ENCODE measurements at places on chromosomes 2 and 18. TPM values are rescaled to one million over a fixed set of nuclear protein-coding genes. Genes with fewer than 3 reads are reported as not detected.

Gene SPC25
- total RNA-seq = not detected

Gene PPP4R1
- 127 TPM for total RNA-seq

DNA sequence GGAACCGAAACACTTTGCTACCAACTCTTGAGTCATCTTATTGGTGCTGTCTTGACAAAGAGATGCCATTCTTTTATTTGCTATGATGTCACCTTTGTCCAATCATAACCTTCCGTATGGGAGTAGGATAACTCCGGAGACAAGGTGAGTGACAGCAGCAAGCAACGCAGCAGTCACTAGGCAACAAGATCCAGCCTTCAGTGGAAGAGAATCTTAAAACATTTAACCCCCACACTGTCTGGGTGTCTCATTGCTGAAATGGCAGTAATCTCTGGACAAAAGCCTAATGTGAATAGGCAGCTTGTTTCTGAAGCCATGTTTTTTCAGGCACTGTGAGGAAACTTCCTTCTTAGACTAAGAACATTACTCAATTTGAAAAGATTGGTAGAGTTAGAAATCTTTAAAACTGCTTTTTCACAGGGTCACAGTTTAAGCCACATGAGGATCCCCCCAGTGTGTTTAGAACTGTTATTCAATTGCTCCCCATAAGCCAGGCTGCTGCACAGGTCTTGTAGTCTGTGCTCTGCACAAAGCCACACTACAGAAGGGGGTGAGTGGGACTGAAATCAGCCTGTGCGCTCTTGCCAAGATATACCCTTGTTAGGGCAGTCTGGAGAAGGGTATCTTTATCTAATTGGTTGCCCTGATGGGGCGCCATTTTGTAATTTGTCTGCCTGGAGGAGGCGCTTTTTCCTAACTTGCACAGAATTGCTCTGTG lies 131.5 kb upstream of the STON1 start:
- H3K27me3 ChIP-seq = no peaks in the 10 kb centered on the region
- no peak overlapping the region for H3K4me3 ChIP-seq
- H3K36me3 ChIP-seq = no peaks in the 10 kb centered on the region

Gene C2orf80
- total RNA-seq = not detected

DNA sequence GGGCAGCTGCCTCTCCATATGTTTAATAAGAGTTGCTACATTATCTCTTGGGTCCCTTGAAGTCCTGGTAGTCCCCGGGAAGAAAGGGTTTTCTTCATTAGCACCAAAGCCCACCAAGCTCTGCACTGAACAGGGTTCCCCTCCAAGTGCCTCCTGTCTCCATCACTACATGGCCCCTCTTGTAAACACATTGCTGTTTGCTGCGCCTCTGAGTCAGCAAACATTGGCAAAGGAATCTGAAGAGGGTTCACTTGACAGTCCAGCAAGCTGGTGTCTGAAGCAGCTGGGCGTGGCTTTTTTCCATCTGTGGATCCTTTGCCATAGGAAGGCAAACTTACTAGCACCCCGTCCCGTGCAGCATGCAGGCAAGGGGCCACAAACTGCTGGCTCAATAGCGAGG lies 82.8 kb downstream of the TEX51 start:
- no peak overlapping the region for H3K27ac ChIP-seq
- no peak for DNase-seq
- H3K36me3 ChIP-seq = no peaks in the 10 kb centered on the region
- no peaks in the 10 kb centered on the region for H3K4me1 ChIP-seq
- no peak overlapping the region for H3K4me3 ChIP-seq

Gene UGT1A4
- 0.98 TPM for total RNA-seq

Gene PSTPIP2
- 9.1 TPM for total RNA-seq

Gene FBLN7
- total RNA-seq = 11.5 TPM

DNA sequence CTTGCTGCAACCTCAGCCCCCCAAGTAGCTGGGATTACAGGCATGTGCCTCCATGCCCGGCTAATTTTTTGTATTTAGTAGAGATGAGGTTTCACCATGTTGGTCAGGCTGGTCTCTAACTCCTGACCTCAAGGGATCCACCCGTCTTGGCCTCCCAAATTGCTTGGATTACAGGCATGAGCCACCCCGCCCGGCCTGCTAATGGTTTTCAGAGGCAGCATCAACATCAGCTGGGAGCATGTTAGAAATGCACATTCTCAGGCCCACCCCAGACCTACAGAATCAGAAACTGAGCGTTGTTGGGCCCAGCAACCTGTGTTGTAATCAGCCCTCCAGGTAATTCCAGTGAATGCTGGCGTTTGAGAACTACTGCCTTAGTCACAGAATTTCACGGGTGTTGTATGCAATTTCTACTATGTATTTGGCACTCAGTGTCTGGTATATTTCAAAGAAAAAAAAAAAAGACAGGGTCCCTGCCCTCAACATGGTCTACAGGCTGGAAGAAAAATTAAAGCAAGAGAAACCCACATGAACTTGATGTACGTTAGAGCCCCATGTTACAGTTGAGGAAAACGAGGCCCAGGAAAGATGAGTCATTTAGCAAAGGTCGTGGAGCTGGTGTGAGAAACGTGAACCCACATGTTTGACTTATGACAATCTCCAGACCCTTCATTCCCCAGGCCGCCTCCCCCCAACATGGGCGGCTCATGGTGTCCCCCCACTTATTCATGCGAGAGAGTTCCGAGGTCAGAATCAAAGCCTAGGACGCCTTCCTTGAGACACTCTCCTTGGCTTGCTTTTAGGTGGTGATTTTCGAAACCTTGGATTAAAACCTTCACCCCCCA lies 35.3 kb downstream of the SH3BP4 start:
- no peak overlapping the region for H3K4me3 ChIP-seq
- no peak for DNase-seq
- H3K27ac ChIP-seq = no peak overlapping the region
- H3K36me3 ChIP-seq = no peaks in the 10 kb centered on the region
- no peaks in the 10 kb centered on the region for H3K27me3 ChIP-seq

Gene GCFC2
- total RNA-seq = 35.6 TPM

GRCh38 chr2:240672701-240673190 lies 9.9 kb downstream of the AQP12B start:
- H3K27me3 ChIP-seq = peaks cover 6% of the 10 kb centered on the region
- H3K4me3 ChIP-seq = no peak overlapping the region
- H3K36me3 ChIP-seq = no peaks in the 10 kb centered on the region
- H3K27ac ChIP-seq = no peak overlapping the region

DNA sequence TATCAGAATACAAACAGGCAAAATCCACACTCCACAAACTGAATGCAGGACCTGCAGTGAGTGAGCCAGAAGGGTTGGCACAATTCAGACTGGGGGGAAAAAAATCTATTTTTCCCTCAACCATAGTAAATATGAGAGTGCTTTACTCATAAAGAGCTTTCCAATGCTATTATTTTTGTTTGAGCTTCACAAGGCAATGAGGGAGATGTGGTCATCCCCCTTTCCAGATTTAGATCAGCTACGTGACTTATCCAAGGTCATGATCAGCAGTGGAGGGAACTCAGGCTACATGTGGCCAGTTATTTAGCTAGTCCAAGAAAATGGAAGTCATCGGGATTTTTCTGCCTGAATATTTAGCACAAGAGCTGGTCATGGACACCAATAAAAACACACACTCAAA lies 120.4 kb upstream of the KLF7 start:
- H3K36me3 ChIP-seq = no peaks in the 10 kb centered on the region
- H3K27ac ChIP-seq = no peak overlapping the region
- no peak for DNase-seq

GRCh38 chr2:15790838-15791237 lies 149.5 kb upstream of the MYCN start:
- no peaks in the 10 kb centered on the region for H3K36me3 ChIP-seq
- no peak overlapping the region for H3K27ac ChIP-seq
- H3K4me1 ChIP-seq = no peaks in the 10 kb centered on the region
- H3K4me3 ChIP-seq = no peak overlapping the region
- no peaks in the 10 kb centered on the region for H3K27me3 ChIP-seq

- no peaks in the 10 kb centered on the region for H3K27me3 ChIP-seq
- no peak for DNase-seq
- H3K36me3 ChIP-seq = peaks cover 4% of the 10 kb centered on the region
- H3K27ac ChIP-seq = no peak overlapping the region
- no peaks in the 10 kb centered on the region for H3K4me1 ChIP-seq
Measured at GRCh38 chr2:62074233-62074632, 121.7 kb upstream of the B3GNT2 start.

- DNase-seq = no peak
- H3K36me3 ChIP-seq = no peaks in the 10 kb centered on the region
- H3K27me3 ChIP-seq = no peaks in the 10 kb centered on the region
- H3K4me1 ChIP-seq = peaks cover 67% of the 10 kb centered on the region
Measured at GRCh38 chr2:239443102-239443620, 42.3 kb upstream of the HDAC4 start.

Gene ARHGAP15
- total RNA-seq = 9.1 TPM

DNA sequence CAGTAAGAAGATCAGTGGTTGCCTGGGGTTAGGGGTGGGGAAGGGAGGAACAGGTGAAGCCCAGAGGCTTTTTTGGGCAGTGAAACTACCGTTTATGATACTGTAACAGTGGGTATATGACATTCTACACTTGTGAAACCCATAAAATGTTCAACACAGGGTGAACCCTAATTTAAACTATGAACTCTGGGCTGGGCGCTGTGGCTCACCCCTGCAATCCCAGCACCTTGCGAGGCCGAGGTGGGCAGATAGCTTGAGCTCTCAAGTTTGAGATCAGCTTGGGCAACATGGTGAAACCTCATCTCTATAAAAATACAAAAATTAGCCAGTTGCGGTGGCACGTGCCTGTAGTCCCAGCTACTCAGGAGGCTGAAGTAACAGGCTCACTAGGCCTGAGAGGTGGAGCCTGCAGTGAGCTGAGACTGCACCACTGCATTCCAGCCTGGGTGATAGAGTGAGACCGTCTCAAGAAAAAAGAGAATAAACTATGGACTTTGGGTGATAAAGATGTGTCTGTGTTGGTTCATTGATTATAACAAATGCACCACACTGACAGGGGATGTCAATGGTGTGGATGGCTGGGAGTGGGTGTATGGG lies 17.6 kb upstream of the USP14 start:
- no peaks in the 10 kb centered on the region for H3K4me1 ChIP-seq
- H3K36me3 ChIP-seq = no peaks in the 10 kb centered on the region
- H3K4me3 ChIP-seq = no peak overlapping the region
- H3K27ac ChIP-seq = no peak overlapping the region
- DNase-seq = no peak

- H3K4me1 ChIP-seq = no peaks in the 10 kb centered on the region
- no peaks in the 10 kb centered on the region for H3K27me3 ChIP-seq
- no peaks in the 10 kb centered on the region for H3K36me3 ChIP-seq
- no peak overlapping the region for H3K27ac ChIP-seq
Measured at GRCh38 chr2:105489168-105489878, 90.5 kb upstream of the FHL2 start.

DNA sequence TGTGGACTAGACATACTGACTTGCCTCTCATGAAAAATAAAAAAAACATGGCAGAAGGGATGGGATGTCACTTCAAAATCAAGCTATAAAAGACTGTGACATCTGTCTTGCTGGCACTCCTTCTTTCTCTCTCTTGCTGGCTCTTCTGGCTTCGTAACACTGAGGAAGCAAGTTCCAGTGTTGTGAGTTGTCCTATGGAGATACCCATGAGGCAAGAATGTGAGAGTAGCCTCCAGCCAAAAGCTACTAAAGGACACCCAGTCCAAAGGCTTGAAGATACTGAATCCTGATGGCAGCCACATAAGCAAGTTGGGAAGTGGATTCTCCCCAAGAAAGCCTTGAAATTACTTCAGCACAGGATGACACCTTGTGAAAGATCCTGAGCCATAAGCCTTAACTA lies 376.1 kb upstream of the TMEFF2 start:
- no peak for DNase-seq
- no peak overlapping the region for H3K27ac ChIP-seq
- no peak overlapping the region for H3K4me3 ChIP-seq
- H3K36me3 ChIP-seq = no peaks in the 10 kb centered on the region
- H3K27me3 ChIP-seq = no peaks in the 10 kb centered on the region

DNA sequence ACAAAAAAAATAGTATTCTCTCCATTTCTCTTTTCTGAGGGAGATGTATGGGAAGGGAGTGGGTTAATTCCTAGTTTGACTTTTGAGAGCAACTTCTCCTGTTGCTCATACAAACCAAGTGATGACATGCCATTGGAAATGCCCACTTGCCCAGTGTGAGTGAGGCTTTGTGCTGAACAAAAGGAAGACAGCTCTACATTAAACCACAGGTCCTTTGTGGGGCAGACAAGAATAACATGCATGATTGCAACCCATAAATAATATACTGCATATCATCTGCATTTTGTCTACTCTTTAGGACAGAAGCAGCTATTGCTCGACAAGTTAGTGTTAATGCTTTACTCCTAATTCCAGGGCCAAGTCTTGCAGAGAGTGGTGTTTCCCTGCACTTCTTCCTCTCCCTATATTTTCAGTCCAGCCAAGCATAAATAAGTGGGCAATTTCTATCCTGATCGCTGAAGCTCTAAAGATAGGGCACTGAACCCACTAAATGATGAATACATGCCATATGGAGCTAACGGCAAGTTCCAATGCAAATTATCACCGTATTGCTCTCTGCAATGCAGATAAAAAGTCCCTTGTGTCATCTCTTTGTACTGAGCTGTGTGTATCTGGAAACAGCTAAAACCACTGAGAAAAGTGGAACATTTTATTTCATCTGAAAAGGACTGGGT lies 19.4 kb upstream of the EHBP1 start:
- no peak for DNase-seq
- H3K4me3 ChIP-seq = no peak overlapping the region
- H3K27ac ChIP-seq = no peak overlapping the region
- no peaks in the 10 kb centered on the region for H3K27me3 ChIP-seq

GRCh38 chr18:6311456-6312215 lies 103.1 kb downstream of the L3MBTL4 start:
- no peak for DNase-seq
- H3K4me1 ChIP-seq = no peaks in the 10 kb centered on the region
- H3K36me3 ChIP-seq = no peaks in the 10 kb centered on the region
- H3K27ac ChIP-seq = no peak overlapping the region
- no peak overlapping the region for H3K4me3 ChIP-seq

- peaks cover 20% of the 10 kb centered on the region for H3K4me1 ChIP-seq
- no peaks in the 10 kb centered on the region for H3K27me3 ChIP-seq
Measured at GRCh38 chr2:128477026-128477820, 158.6 kb upstream of the HS6ST1 start.

DNA sequence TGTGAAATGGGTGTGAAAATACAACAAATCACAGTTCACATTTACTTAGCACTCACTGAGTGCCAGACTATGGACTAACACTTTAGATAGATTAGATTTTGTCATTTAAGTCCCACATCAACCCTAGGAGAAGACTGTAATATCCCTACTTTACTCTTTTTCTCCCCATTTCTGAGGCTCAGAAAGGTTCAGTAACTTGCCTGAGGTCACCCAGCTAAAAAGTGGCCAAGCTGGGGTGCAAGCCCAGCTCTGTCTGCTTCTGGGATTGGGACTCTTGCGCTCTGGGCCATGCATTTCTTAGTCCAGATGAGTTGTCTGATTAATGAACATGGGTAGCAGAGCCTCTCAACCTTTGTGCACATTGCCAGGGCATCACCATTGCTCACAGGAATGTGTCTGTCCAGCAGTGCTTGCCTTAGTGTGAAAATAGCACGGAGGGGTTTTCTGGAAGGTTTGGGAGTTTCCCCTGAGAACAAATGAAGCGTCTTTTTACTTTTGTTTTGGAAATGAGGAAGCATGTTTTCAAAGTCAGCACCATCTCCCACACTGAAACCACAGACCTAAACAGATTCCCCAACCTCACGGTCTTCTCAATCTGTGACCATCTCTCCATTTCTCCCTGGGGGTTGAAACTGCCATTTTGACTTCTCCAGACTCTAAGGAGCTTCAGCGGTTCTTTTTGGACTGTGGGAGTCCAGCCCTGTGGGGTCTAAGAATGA lies 31.9 kb downstream of the NRP2 start:
- no peak overlapping the region for H3K4me3 ChIP-seq
- H3K27ac ChIP-seq = peak overlapping the region; percentile 22
- no peaks in the 10 kb centered on the region for H3K36me3 ChIP-seq
- H3K27me3 ChIP-seq = no peaks in the 10 kb centered on the region

Gene NCKAP5
- 8.8 TPM for total RNA-seq
